ENCODE measurements at places on chromosomes 16 and 17. TPM values are rescaled to one million over a fixed set of nuclear protein-coding genes. Genes with fewer than 3 reads are reported as not detected.

- no peak for DNase-seq
These were observed 3.4 kb downstream of the MYO18A start for GRCh38 chr17:29176558-29177351.

- no peak for DNase-seq
These were observed 183.1 kb downstream of the SALL1 start for GRCh38 chr16:50967827-50968612.

DNA sequence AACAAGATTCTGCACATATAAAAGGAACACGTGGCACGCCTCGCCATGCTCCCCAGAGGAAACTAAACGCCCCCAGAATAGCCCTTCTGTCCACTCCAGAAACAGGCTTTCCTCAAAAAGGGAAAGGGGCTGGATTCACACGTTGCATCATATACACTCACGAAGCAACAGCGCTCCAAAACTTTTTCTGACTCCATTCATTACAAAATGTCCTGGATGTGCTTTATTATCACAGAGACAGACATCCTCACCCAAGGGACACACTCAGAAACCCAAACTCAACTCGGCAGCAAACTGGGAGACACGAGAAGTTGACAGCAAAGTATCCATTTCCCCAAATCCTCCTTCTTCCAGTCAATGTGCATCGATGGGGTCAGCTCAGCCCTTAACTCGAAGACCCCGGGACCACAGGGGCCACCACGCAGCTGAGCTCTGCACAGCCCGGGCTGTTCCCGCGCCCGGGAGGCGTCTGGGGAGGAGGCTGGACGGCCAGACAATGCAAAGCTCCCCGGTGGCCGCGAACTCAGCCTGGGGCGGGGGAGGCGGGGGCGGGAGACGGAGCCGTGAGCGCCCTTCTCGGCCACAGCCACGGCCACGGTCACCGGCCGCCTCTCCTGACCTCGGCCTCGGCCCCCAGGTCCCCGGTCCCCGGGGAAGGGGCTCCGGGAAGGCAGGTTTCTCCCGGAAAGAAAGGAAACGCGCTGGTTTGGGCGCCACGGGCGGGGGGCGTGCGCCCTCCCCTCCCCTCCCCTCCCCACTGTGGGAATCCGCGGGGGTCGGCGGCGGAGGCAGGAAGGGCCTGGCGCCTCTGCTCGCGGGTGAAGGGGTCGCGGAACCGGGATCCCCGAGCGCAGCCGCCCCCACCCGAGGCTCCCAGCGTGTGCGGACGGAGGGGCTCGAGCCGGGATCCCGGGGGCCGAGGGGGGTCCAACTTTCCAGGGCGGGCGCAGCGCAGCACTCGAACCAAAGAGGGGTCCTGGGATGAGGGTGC lies 1.2 kb downstream of the NXN start:
- DNase-seq: peak; percentile 46

The GSG1L gene
- polyA plus RNA-seq: 0.91 TPM

Data from renal pelvis (tissue), 12 donors.